ENCODE measurements at places on chromosomes 4 and X. TPM values are rescaled to one million over a fixed set of nuclear protein-coding genes. Genes with fewer than 3 reads are reported as not detected.

ETDC gene
- total RNA-seq: not detected

CDKL2 gene
- 0.16 TPM for total RNA-seq

FGG gene
- not detected for total RNA-seq

DNA sequence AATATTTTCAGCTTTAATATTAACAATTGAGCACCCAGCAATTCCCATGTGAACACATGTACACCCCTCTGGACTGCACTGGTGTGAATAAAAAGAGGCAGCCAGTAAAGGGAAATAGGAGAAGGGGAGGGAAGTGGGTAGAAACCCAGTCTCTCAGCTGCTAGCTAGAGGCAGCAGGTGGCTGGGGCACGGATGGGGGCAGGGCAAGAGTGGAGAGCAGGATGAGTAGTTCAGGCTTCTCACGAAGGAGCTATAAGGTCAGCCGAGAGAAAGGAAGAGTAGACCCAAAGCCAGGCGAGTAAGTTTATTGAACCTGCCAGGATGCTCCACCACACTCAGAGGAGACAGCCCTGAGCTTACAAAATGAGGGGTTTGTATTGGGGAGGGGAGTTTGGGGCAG, 184.8 kb upstream of the MTMR8 start:
- no peaks in the 10 kb centered on the region for H3K4me1 ChIP-seq
- no peaks in the 10 kb centered on the region for H3K36me3 ChIP-seq
- no peak overlapping the region for H3K27ac ChIP-seq

DNA sequence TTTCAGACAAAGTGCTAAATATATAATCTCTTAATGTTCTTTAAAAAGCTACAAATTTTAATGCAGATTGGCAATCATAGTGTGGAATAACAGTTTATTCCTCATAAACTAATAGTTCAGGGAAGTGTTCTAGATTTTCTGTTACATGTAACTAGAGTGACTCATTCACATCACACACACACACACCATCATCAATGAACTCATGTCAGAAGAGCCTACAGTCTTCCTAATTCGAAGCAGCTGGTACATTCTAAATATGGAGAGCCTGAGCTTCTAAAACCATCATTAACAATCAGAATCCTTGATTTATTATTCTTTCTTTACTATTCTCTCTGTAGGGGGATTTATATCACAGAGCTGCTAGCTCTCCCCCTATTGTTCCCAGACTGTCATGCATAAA, 49.6 kb downstream of the DKK2 start:
- DNase-seq: no peak
- H3K27ac ChIP-seq: no peak overlapping the region
- no peak overlapping the region for H3K4me3 ChIP-seq

DNA sequence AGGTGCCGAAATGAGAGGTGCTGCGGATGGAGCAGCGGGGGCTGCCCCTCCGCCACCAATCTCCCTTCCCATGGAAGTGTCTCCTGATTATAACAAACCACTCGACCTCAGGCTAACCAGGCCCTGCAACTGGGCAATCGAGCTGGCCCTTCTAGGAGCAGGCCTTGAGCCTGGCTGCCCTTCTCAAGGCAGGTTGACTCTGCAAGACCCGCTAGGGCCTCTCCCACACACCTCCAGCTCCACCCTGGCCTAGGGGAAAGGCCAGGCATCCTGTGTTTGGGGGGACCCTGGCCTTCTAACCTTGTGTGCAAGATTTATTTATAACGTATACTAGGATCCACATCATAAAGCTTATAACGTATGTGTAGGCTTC, 3.7 kb upstream of the BCOR start:
- H3K36me3 ChIP-seq: no peaks in the 10 kb centered on the region
- no peaks in the 10 kb centered on the region for H3K4me1 ChIP-seq

GRCh38 chrX:96685210-96686099, 813 bp downstream of the DIAPH2 start:
- DNase-seq: no peak
- H3K36me3 ChIP-seq: no peaks in the 10 kb centered on the region
- H3K4me1 ChIP-seq: no peaks in the 10 kb centered on the region
- H3K4me3 ChIP-seq: peak overlapping the region; percentile 71
- H3K27me3 ChIP-seq: peaks cover 38% of the 10 kb centered on the region
- H3K27ac ChIP-seq: peak overlapping the region; percentile 78

DNA sequence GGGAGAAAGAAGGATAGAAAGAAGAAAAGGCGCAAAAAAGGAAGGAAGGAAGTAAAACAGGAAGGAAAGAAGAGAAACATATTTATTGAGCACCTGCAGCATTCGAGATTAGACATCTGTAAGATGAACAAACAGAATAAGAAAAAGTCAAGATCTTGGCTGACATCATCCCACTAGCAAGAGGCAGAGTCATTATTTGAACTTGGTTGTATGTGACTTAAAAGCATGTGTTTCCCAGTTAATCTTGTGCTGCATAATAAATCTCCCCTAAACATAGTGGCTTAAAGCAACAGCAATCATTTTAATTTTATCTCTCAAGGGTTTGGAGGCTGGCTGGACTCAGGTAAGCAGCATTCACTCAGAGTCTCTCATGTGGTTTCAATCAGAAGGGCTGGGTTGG, 38.5 kb upstream of the COX7B2 start:
- no peaks in the 10 kb centered on the region for H3K27me3 ChIP-seq
- H3K36me3 ChIP-seq: no peaks in the 10 kb centered on the region
- DNase-seq: no peak
- no peak overlapping the region for H3K27ac ChIP-seq
- no peak overlapping the region for H3K4me3 ChIP-seq
- no peaks in the 10 kb centered on the region for H3K4me1 ChIP-seq

- no peak overlapping the region for H3K4me3 ChIP-seq
- H3K27me3 ChIP-seq: no peaks in the 10 kb centered on the region
- H3K27ac ChIP-seq: no peak overlapping the region
- no peaks in the 10 kb centered on the region for H3K36me3 ChIP-seq
- H3K4me1 ChIP-seq: peaks cover 3% of the 10 kb centered on the region
These were observed 50.3 kb upstream of the HPF1 start for GRCh38 chr4:169807934-169808509.

GRCh38 chrX:66045894-66046293, 6.0 kb upstream of the VSIG4 start:
- H3K27ac ChIP-seq: no peak overlapping the region
- H3K27me3 ChIP-seq: peaks cover 24% of the 10 kb centered on the region
- H3K4me3 ChIP-seq: no peak overlapping the region
- H3K4me1 ChIP-seq: no peaks in the 10 kb centered on the region
- H3K36me3 ChIP-seq: no peaks in the 10 kb centered on the region

SPATA18 gene
- total RNA-seq: 9.6 TPM

DNA sequence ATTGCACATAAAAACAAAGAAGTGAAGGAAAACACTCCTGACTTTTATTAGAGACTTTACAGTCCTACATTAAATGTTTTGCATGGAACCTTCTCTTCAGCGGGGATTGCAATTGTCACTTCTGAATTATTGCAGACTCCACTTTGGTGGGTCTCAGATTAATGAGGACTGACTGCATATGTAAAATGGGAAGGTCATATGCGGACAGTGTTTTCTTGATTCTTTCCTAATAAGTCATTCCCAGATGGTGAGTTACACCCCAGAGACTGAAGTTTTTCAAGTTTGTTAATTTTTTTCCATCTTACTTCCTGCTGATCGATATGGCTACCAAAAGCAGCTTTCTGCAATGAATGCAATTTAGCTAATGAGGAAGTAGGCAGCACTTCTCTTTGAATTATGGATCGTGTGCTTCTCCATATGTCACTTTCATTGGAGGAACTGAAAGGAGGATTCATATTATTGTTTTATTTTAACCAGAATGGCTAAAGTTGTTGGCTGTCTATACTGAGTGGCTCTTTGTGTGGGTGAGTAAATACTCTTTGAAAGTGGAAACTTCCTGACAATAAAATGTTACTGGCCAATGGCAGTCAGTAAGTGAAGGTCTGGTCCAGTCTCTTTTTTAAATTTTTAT, 119.3 kb upstream of the CLNK start:
- H3K27me3 ChIP-seq: no peaks in the 10 kb centered on the region
- DNase-seq: no peak
- no peak overlapping the region for H3K27ac ChIP-seq
- no peaks in the 10 kb centered on the region for H3K4me1 ChIP-seq

- H3K27me3 ChIP-seq: peaks cover 9% of the 10 kb centered on the region
- no peaks in the 10 kb centered on the region for H3K36me3 ChIP-seq
- H3K27ac ChIP-seq: no peak overlapping the region
- H3K4me3 ChIP-seq: no peak overlapping the region
- DNase-seq: no peak
- no peaks in the 10 kb centered on the region for H3K4me1 ChIP-seq
These were observed 2.5 kb upstream of the BRWD3 start for GRCh38 chrX:80812176-80812575.

- no peak for DNase-seq
- no peaks in the 10 kb centered on the region for H3K27me3 ChIP-seq
- H3K36me3 ChIP-seq: no peaks in the 10 kb centered on the region
- no peak overlapping the region for H3K27ac ChIP-seq
- H3K4me3 ChIP-seq: no peak overlapping the region
These were observed 25.3 kb upstream of the ARHGEF38 start for GRCh38 chr4:105527081-105527480.

- no peak overlapping the region for H3K4me3 ChIP-seq
- no peaks in the 10 kb centered on the region for H3K4me1 ChIP-seq
- H3K36me3 ChIP-seq: no peaks in the 10 kb centered on the region
- DNase-seq: no peak
- H3K27me3 ChIP-seq: no peaks in the 10 kb centered on the region
These were observed 45.4 kb downstream of the MAMLD1 start for GRCh38 chrX:150408561-150408960.

DNA sequence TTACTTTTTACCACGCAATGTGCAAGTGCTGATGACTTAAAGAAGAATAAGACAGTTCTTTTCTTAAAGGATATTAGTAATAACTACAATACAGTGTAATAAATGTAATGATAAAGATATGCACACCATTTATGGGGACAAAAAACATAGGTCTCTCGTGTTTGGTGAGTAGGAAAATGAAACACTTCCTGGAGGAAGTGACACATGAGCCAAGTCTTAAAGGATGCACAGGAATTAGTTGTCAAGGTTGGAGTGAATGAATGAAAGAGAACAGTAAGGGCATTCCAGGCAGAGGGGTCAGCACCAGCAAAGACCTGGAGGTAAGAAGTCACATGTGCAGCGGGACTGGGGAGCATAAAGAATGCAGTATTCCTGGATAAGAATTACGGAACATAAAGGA, 112.7 kb downstream of the SH3RF1 start:
- no peak overlapping the region for H3K4me3 ChIP-seq
- H3K36me3 ChIP-seq: no peaks in the 10 kb centered on the region
- H3K4me1 ChIP-seq: no peaks in the 10 kb centered on the region
- H3K27ac ChIP-seq: no peak overlapping the region

TREX2 gene
- 1.0 TPM for total RNA-seq

PNMA6E gene
- not detected for total RNA-seq

DNA sequence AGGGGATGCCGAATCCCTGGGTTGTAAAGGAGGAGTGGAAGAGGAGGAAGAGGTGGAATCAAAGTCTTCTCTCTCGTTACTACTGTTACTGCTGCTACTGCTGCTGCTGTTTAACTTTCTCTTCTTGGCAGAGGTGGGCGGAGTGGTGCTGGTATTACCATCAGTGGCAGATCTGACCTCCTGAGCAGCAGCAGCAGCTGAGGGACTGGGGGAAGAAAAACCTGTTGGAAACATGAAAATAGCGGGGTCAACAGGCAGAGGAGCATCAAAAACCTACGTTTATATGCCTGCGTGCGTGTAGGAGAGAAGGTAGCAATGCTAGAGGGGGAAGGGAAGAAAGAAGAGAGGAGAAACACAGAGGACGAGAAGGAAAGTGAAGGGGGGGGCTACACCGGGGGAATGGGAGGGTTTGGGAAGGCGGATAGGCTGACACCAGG, 339 bp downstream of the CUL4B start:
- peak overlapping the region; percentile 80 for H3K4me3 ChIP-seq
- no peak for DNase-seq
- peaks cover 4% of the 10 kb centered on the region for H3K27me3 ChIP-seq
- H3K36me3 ChIP-seq: no peaks in the 10 kb centered on the region

DNA sequence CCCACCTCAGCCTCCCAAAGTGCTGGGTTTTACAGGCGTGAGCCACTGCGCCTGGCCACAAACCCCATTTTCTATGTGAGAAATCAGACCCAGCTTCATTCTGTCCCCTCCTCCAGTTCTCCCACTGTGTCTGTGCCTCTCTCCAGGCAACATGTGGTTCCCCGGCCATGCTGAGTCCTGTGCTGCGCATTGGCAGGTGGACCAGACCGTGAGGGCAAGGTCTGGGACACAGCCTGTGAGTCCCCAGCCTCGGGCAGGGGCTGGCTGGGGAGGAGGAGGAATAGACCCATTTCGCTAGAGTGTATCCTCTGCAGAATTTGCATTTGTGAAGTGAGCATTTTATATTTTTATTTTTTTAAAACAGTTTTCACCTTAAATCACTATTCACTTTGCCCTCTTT, 21.5 kb upstream of the CLDN24 start:
- H3K27ac ChIP-seq: no peak overlapping the region
- H3K4me1 ChIP-seq: no peaks in the 10 kb centered on the region
- no peak for DNase-seq
- no peak overlapping the region for H3K4me3 ChIP-seq
- H3K36me3 ChIP-seq: no peaks in the 10 kb centered on the region
- no peaks in the 10 kb centered on the region for H3K27me3 ChIP-seq

DNA sequence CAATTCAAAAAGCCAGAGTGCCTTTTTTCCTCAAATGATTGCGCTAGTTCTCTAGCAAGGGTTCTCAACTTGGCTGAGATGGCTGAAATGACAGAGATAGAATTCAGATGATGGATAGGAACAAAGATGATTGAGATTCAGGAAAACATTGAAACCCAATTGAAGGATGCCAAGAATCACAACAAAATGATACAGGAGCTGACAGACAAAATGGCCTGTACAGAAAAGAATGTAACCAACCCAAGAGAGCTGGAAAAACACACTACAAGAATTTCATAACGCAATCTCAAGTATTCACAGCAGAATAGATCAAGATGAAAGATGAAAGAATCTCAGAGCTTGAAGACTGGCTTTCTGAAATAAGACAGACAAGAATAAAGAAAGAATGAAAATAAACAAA, 51.7 kb upstream of the MMAA start:
- H3K27ac ChIP-seq: no peak overlapping the region
- H3K4me1 ChIP-seq: no peaks in the 10 kb centered on the region
- no peaks in the 10 kb centered on the region for H3K36me3 ChIP-seq
- H3K4me3 ChIP-seq: no peak overlapping the region
- no peaks in the 10 kb centered on the region for H3K27me3 ChIP-seq

DNA sequence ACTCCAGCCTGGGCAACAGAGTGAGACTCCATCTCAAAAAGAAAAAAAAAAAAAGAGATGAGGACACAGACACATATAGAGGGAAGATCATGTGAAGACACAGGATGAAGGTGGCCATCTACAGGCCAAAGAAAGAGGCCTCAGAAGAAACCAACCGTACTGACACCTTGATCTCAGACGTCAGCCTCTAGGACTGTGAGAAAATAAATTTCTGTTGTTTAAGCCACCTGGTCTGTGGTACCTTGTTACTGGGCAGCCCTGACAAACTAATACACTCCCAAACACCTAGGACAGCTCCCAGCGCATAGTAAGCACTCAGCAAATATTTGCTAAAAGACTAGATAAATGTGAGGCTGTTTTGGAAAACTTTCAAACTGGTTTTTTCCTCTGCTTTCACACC, 59.2 kb upstream of the SMIM10 start:
- H3K4me1 ChIP-seq: no peaks in the 10 kb centered on the region
- H3K27ac ChIP-seq: no peak overlapping the region
- DNase-seq: no peak
- peaks cover 9% of the 10 kb centered on the region for H3K27me3 ChIP-seq

Data from breast epithelium (tissue), 4 donors.